ENCODE measurements at places on chromosomes 12 and 14.
A peak's percentile ranks its signal among the peaks of the same experiment; 100 is the strongest.

GRCh38 chr14:58484176-58484575 lies 56.7 kb downstream of the KIAA0586 start:
- no peak for DNase-seq

DNA sequence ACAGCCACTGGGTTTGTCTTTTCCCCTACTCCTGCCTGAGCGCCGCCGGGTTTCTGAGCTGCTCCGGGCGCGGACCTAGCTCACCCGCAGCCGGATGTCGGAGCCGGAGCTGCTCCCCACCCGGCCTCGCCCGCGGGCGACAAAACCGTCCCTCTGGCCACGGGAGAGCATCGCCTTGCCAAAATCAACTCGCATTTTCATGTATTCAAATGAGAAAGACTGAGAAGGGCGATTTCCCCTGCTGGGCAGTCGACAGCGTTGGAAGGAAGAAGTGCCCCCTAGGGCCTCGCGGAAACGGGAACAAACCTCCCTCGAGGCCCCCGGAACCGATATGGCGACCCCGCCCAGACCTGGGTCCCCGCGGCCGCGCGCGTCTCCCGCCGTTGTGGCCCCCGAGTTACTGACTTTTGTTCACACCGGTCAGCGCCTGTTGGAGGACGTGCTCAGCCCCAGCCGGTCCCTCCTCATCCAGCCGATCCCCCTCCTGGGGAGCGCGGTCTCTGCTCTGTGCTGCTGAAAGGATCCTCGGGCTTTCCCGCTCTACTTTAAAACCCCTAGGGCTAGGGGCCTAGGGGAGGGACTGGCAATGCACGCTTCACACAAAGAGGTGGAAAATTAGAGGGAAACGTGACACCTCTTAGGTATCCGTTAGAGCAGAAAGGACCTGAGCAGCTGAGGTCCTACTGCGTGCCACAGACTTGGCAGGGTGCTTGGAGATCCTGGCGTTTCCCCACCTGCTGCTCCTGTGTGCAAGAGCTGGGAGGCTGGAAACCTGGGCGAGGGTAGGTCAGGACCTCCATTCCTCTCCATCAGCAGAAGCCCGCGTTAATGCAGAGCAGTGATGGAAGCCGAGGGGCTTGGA lies 4.3 kb downstream of the TTC6 start:
- DNase-seq = no peak

DNA sequence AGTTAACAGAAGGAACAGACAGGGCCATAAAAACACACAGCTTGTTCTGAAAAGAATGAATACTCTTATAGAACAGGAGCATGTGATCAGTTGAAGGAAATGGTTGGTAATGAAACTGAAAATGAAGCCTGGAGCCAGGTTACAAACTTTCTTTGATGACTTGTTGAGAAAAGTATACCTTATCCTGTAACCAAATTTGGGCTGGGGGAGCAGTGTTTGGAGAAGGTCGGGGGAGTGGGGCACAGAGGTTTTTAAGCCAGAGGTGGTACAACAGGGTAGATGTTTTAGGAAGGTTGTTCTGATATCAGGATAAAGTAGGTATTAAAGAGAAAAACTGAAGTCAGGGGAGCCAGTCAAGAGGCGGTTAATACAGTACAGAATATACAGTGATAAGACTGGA lies 8.2 kb downstream of the GOLT1B start:
- DNase-seq = peak; percentile 49

- no peak for DNase-seq
These were observed 546.7 kb downstream of the SNAPC1 start for GRCh38 chr14:62308891-62309290.

- no peak for DNase-seq
These were observed 26.6 kb downstream of the NUP37 start for GRCh38 chr12:102093319-102093718.

DNA sequence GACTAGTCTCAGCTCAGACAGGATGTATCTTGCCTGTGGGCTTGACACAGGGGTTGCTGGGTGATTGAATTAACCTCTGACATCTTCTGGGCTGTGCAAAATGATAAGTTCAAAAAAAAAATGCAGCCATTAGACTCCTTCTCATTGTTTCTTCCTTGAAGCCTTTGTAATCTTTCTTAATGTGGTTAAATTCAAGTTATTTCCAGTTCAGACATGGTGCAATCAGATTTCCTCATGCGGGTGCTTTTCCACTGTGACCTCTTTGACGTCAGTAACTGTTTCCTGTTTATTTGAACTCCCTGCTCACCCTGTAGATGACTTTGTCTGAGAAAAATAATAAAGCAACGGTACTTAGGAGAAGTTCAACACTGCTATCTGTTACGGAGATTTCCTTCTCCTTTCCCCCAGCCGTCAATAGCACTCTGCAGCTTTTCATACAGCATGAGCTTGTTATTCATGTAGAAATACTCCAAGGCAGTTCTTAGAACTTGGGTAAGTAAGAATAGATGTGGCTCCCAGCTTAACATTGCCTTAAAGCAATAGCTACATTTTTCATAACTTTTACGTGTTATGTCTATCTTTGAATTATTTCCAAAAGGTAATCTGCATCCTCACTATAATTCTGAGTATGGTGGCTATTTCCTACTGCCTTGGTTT lies 155.5 kb downstream of the PRKCH start:
- peak; percentile 80 for DNase-seq

- no peak for DNase-seq
These were observed 2.5 kb upstream of the ALDH2 start for GRCh38 chr12:111764120-111764821.

Measured in activated CD4-positive, alpha-beta T cell treated with anti-CD3 and anti-CD28 coated beads, Interleukin-2, Interleukin-6, amounts not matched to agents 100 ng/mL and 50 ng/mL, durations not matched to agents 16 hours and 8 hours (primary cell).